ENCODE measurements at places on chromosomes 6 and 20. TPM values are rescaled to one million over a fixed set of nuclear protein-coding genes. Genes with fewer than 3 reads are reported as not detected.

APOM gene
- 1.2 TPM for total RNA-seq

SUMO4 gene
- 1.00 TPM for total RNA-seq

DLK2 gene
- 0.66 TPM for total RNA-seq

PTCHD4 gene
- total RNA-seq = 1.5 TPM

SLC13A3 gene
- 3.1 TPM for total RNA-seq

TNFRSF21 gene
- total RNA-seq = 3.5 TPM

UFL1 gene
- total RNA-seq = 48.4 TPM

FKBP1A gene
- 106 TPM for total RNA-seq

ISM1 gene
- total RNA-seq = 0.33 TPM

ADA gene
- total RNA-seq = 11.1 TPM

SSTR4 gene
- total RNA-seq = not detected

NOP56 gene
- total RNA-seq = 205 TPM

AIF1 gene
- total RNA-seq = not detected

NINL gene
- 10.7 TPM for total RNA-seq

AMD1 gene
- total RNA-seq = 81.2 TPM

CCN6 gene
- not detected for total RNA-seq

TULP4 gene
- total RNA-seq = 133 TPM

EPB41L1 gene
- total RNA-seq = 24.7 TPM

LCA5 gene
- 6.7 TPM for total RNA-seq

COL9A3 gene
- total RNA-seq = 0.11 TPM

ARHGAP40 gene
- total RNA-seq = under 0.01 TPM

HLA-DOA gene
- not detected for total RNA-seq

RNF5 gene
- total RNA-seq = 30.9 TPM

GGTLC1 gene
- not detected for total RNA-seq

GHRH gene
- total RNA-seq = not detected

VSTM2L gene
- total RNA-seq = 0.66 TPM

ZNF311 gene
- 1.7 TPM for total RNA-seq

DZANK1 gene
- total RNA-seq = 1.5 TPM

SIRPD gene
- total RNA-seq = not detected

PAX1 gene
- not detected for total RNA-seq

RXRB gene
- total RNA-seq = 23.9 TPM

TNFRSF6B gene
- total RNA-seq = 57.4 TPM

EPHA7 gene
- 1.00 TPM for total RNA-seq

LPA gene
- total RNA-seq = not detected

ADGRF4 gene
- 0.33 TPM for total RNA-seq

MUC21 gene
- not detected for total RNA-seq

GATA5 gene
- 0.50 TPM for total RNA-seq

RAD21L1 gene
- total RNA-seq = not detected

LGSN gene
- not detected for total RNA-seq

C6orf58 gene
- total RNA-seq = not detected

EDN3 gene
- total RNA-seq = not detected

TSPO2 gene
- not detected for total RNA-seq

FERMT1 gene
- 5.2 TPM for total RNA-seq

ARMH2 gene
- not detected for total RNA-seq

Measured in uterine smooth muscle cell (primary cell).